ENCODE measurements at places on chromosomes 1 and 21. TPM values are rescaled to one million over a fixed set of nuclear protein-coding genes. Genes with fewer than 3 reads are reported as not detected.

DNA sequence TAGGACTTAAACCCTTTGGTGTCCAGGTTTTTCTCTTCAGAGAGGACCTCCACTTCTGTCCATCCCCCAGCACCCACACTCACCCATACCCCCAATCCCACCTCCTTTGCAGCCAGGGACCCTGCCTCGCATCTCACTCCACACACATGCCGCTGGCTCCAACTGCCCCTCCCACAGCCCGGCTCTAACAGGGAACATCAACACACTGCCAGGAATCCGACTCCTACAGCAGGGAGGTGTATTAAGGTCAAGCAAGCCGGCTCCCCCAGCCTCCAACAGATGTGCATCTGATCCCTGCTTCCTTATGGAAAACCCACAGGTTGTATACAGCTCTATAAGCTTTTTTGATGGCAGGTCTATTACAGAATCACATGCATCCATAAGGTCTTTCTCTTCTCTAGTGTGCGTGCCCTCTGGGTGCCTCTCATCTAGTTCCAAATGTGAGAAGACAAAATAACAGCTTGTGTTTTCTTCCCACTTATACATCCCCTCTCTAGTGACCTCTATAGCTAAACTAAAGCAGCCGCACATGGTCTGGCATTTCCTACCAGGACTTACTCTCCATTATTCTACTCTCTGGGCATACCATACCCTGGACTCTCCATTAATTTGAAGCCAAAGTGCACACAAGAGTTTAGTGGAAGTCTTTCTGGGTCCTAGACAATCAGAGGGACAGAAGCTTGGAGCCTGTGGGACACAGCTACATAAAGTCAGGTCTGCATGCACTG lies 16.3 kb downstream of the PIK3C2B start:
- DNase-seq: no peak
- no peak overlapping the region for H3K4me3 ChIP-seq
- H3K4me1 ChIP-seq: peaks cover 45% of the 10 kb centered on the region
- H3K27ac ChIP-seq: no peak overlapping the region
- H3K36me3 ChIP-seq: peaks cover 5% of the 10 kb centered on the region

- H3K4me1 ChIP-seq: peaks cover 47% of the 10 kb centered on the region
- DNase-seq: no peak
- peaks cover 25% of the 10 kb centered on the region for H3K36me3 ChIP-seq
- H3K4me3 ChIP-seq: no peak overlapping the region
- H3K27me3 ChIP-seq: no peaks in the 10 kb centered on the region
Measured at GRCh38 chr1:218371927-218372672, 27.0 kb downstream of the TGFB2 start.

SPRR2A gene
- not detected for total RNA-seq

NTNG1 gene
- total RNA-seq: not detected
